ENCODE measurements at places on chromosomes 3 and 15.

- DNase-seq = no peak
Measured at GRCh38 chr3:61813636-61814035, 252.3 kb downstream of the PTPRG start.

- no peak for DNase-seq
Measured at GRCh38 chr3:59867185-59868002, 817.6 kb upstream of the CFAP20DC start.

DNA sequence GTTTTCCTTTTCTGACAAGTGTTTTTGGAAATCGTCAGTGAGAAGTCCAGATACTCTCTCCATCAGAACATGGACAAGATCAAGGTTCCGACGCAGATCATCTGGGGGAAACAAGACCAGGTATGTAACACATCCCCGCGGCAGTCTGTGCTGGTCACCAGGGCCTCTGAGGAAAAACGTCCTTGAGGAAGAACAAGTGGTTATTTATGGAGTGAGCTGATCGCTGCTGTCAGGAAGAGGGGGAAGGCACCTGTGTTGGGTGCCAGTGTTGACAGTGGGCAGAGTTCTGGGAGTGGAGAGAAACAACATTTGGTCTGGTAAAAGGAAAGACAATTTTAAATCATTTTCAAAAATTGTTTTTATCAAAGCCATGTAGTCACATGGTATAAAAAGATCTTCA, 20.7 kb upstream of the RPP14 start:
- no peak for DNase-seq

DNA sequence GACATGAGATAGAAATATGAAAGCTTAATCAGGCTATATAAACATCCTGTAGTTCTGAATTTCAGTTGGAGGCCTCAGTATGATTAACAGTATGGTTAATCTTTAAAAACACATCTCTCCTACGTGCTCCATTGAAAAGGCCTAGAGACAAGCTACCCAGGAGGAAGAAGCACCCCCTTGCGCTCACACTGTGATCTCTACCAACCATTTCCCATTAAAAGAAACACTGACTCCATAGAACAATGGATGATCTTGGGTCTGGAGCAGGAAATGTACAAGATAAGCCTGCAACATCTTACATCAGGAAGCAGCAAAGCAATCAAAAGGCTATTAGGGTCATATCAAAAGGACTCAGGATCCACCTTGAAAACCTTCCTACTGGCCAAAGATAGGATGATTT, 3.4 kb upstream of the EOGT start:
- DNase-seq = no peak

GRCh38 chr3:61612211-61613194, 51.1 kb downstream of the PTPRG start:
- no peak for DNase-seq

GRCh38 chr3:48130321-48130904, 57.8 kb downstream of the CDC25A start:
- DNase-seq = no peak

GRCh38 chr15:83854950-83855707, 201.2 kb downstream of the ADAMTSL3 start:
- no peak for DNase-seq

DNA sequence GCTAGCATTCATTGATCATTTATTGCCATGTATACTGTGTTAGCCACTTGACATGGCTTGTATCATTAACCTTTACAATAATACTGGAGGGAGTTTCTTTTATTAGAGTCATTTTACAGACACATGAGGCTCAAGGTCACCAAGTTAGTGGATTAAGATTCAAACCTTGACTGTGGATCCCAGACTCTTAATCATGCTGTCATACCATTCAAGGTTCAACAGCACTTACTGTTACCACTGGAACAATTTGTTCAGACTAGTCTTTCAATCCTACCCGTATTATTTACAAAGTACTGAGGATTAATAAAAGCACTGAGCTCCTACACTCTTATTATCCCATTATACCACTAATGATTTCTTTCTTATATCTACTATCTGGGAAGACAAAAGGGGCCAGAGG, 1.2 kb downstream of the COX17 start:
- no peak for DNase-seq

- DNase-seq = no peak
Measured at GRCh38 chr3:158700559-158700958, 28.1 kb upstream of the LXN start.

GRCh38 chr3:117439812-117440211, 730.2 kb downstream of the TUSC7 start:
- no peak for DNase-seq

DNA sequence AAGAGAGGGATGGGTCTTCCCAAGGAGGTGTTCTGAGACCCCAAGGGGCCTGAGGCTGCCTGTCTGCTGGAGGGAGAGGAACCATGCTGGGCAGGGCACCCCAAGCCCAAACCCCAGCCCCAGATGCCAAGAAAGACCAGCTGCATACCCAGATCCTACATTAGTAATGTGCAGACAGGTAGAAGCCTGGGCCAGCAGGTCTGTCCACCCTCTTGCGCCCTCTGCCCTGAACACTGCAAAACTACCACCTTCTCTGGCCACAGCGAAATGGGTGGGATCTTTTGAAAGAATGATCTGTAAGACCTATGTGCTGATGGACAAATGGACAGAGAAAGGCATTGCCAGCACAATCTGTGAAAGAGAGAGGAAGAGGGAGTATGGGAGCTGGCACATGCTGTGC, 283.2 kb downstream of the EPHB1 start:
- DNase-seq = no peak

- no peak for DNase-seq
Measured at GRCh38 chr15:70006259-70007147, 91.2 kb downstream of the TLE3 start.

DNA sequence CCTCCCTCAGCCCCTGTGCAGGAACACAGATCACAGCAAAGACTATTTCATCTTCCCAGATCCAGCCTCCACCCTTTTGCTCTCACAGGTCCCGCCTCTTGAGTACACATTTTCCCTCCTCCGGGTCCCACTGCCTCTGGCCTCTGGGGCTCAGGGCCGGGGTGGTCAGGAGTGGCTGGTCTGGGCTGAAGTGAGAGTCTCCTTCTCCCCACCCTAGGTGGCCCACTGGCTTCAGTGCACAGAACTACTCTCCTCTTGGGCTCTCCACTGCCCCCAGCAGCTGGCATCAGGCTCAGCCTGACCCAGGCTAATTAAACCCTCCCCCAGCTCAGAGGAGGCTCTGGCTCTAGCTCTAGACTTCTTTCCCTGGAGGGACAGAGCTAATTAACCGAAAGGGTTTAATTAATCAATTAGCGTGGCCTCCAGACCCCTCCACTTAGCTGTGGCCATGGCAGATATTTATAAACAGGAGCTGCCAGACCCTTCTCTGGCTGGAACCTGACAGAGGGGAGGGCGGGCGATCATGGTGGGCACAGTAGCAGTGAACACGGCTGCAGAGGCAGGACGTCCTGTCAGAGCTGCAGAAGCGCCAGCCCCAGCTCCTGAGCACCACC, 15.1 kb downstream of the DUSP7 start:
- no peak for DNase-seq

DNA sequence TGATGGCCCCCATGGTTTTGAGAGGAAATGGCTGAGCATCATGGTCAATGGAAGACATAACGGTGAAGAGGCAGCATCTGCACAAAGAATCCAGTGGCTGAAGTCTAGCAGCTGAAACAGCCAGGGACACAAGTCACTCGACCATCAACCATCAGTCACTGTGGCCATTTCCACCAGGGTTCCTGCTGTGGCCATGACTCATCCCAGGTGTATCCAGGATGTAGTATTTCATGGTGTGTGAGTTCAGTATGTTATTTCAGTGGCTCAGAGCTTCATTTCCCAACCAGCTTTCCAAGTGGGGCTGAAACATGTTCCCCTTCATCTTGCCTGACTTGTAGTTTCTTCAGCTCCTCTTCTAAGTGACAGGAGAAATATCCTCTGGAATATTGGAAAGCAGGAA, 47.8 kb upstream of the WNT5A start:
- DNase-seq = no peak

DNA sequence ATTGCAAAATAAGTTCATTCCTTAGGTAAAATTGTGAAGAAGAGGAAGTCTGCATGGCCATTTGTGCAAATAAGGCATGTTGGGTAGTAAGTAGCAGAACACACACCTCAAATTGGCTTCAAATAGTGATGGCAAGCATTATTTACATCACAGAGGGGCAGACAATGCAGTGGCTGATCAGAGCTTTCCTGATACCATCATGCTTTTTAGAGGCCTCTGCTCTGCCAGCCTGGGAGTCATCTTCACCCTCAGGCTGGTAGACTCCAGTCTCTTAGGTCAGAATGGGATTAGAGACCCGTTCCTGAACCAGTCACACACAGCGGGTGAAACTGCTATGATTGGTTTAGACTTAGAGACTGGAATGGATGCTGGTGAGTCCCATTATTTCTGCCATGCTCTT, 396.0 kb upstream of the MCTP2 start:
- no peak for DNase-seq

All from stimulated activated CD4-positive, alpha-beta T cell treated with anti-CD3 and anti-CD28 coated beads, Interleukin-15, amount 100 ng/mL, for 1 hour (primary cell).